ENCODE measurements at places on chromosomes 2 and 18.

DNA sequence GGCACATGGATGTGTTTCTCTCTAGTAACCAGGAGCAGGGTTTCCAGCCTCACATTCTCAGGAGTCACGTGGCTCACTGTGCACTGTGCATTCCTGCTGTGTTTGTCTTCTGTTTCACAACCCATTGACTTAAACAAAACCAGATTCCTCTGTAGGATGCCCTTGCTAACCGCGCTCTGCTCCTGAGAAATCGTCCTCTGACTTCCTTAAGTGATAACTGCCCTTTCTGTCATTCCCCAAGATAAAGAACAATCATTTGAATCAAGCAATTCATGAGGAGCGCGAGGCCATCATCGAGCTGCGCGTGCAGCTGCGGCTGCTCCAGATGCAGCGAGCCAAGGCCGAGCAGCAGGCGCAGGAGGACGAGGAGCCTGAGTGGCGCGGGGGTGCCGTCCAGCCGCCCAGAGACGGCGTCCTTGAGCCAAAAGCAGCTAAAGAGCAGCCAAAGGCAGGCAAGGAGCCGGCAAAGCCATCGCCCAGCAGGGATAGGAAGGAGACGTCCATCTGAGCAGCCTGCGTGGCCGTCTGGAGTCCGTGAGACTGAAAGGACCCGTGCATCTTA is 60.2 kb downstream of the RALBP1 start:
- no peak for DNase-seq

- DNase-seq = no peak
Measured at GRCh38 chr2:175131252-175131651, 36.8 kb downstream of the ATF2 start.

DNA sequence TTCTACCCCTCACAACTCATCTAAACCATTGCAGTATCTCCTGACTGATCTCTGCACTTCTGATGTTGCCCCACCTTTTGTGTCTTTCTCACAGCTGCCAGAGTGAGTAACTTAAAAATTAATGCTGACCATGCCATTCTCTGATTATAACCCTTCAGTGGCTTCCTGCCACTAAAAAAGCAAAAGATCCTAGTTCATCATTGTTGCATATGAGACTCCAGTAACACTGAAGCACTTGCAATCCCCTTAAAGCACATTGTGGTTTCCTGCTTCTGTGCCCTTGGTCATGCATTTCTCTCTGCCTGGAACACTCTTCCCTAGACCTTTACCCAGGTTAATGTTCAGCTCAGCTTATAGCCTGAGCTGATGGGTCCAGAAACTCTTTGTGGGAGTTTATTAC is 95.1 kb upstream of the WDSUB1 start:
- DNase-seq = no peak

GRCh38 chr2:10452312-10452711 is 4.2 kb upstream of the ODC1 start:
- no peak for DNase-seq

GRCh38 chr18:28189400-28190239 is 12.7 kb upstream of the CDH2 start:
- peak; percentile 30 for DNase-seq

GRCh38 chr2:224025874-224026273 is 13.2 kb downstream of the SERPINE2 start:
- DNase-seq = peak; percentile 31

DNA sequence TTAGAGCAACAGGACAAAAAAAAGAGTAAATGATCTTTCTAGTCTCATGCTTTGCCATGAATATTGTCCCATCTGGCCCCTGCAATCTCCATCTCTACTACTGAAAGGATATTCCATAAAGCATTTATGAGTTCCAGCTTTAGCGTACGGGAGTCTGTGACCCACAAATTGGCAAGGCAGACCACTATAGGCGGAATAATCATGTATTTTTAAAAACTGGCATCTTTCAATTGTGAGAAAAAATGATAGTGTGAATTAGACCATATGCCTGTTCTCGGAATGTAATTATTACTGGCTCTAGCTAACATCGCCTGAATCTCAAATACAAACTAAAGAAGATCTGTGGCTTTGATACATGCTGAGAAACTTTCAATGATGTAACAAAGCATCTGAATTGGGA is 738.1 kb upstream of the NXPH2 start:
- no peak for DNase-seq

- DNase-seq = peak; percentile 43
Measured at GRCh38 chr2:9800975-9801726, 42.1 kb upstream of the TAF1B start.

DNA sequence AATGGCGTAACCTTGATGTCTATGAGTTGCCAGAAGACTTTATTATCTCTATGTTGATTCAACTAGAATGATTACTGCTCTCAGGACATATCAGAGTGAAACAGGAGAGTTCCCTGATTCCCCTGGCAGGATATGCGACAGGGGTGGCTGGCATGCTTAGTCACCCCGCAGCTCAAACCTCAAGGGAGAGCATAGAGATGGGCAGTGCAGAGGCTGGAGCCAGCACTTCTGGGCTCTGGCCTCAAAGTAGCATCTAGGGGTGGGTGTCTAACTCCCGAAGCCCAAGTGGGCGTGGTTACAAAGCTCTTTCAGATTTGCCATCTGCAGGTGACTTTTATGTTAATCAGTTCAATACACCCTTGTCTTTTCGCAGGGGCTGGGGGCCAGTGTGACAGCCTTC is 391.6 kb downstream of the ADCYAP1 start:
- DNase-seq = no peak
